EH (cell line): ENCODE measurements at places on chromosomes 3 and 15.
A peak's percentile ranks its signal among the peaks of the same experiment; 100 is the strongest.

DNA sequence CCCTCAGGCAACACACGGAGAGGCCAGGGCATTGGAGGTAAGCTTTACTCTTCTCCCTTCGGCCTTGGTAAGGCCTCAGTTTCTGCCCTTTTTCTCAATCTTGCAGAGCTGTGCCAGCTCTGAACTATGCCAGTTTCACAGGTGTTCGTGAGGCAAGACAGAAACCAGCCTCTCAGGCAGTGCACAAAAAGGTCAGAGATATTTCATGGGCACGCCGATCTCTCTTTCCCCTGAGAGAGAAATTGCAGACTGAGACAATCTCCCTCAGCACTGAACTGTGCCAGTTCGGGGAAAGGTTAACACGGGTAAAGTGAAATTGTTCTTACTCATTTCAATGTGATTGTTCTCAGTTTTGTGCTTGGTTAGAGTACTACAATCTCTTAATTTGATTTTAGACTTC is 88.5 kb downstream of the GMNC start:
- DNase-seq: no peak

DNA sequence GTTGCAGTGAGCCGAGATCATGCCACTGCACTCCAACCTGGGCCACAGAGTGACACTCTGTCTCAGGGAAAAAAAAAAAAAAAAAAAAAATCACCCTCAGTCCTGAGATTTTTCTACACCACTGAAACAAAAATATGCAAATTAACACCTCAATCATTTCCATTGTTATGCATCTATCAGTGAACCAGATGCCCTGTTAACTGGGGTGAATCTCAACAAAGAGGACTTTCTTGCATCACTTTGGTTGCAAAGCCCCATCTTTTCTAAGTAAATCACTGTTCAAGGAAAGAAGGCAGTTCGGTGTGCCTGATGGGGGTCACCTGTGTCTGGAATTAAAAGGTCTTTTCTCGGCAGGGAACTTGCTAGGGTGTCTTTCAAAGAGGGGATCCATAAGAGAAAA is 421.6 kb downstream of the EPHB1 start:
- DNase-seq: no peak

DNA sequence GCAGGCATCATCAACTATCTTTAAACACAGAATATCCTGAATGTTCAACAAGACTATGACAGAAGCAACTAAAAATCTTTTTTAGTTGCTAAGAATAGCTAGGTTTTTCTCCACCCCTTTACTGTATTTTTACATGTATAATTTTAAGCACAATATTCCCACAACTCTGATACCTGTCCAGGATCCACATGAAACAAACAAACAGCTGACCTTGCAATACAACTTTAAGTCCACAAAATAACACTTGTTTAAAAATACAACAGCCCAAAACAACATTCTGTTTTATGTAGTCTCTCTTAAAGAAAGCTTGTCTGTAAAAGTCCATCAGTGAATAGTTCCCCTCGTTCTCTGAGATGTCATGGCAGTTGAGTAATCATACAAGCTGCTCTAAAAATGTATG is 41.1 kb downstream of the IFT57 start:
- no peak for DNase-seq

- DNase-seq: no peak
Observed at GRCh38 chr3:57948781-57949242, 59.4 kb upstream of the FLNB start.

GRCh38 chr15:90024406-90024805 is 23.3 kb downstream of the ZNF710 start:
- DNase-seq: no peak

GRCh38 chr15:57861815-57862586 is 155.5 kb downstream of the POLR2M start:
- DNase-seq: peak; percentile 89

- DNase-seq: peak; percentile 86
Observed at GRCh38 chr3:141646760-141647561, 91.1 kb upstream of the RNF7 start.
